Erythroblast (primary cell): ENCODE measurements at places on chromosomes 3 and 15.

GRCh38 chr3:144822671-144823070, 851.0 kb downstream of the DIPK2A start:
- DNase-seq, result no peak

DNA sequence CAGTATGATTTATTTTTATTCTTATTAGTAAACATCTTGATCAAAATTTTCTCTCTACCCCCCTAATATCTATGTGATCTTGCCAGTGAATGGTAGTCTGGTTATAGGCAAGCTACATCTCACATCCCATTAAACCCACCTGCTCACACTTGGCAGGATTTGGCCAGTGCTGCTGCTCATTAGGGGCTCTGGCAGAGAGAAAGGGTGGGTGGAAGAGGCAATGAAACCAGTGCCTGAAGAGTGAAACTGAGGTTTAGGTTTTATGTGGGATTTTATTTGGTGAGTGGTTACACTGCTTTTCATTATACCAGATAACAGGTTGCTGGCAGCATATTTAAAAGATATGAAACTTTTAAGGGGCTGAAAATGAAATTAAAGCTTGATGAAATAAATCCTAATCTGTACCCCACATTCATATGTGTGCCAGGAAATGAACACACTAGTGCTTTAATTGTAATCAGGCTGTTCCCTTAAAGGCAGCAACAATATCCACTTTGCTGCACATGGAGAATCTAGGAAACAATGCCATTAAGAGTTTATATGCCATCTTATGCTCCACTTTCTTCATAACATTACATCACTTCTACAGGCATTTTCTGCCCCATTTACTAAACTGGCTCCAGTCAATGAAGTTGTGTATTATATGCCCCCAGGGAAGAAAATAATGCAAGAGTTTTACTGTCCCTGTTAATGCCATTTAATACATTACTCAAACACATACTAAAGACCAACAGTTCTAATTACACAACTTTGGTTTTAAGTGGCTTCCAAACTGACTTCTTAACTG, 688.7 kb downstream of the MECOM start:
- no peak for DNase-seq

DNA sequence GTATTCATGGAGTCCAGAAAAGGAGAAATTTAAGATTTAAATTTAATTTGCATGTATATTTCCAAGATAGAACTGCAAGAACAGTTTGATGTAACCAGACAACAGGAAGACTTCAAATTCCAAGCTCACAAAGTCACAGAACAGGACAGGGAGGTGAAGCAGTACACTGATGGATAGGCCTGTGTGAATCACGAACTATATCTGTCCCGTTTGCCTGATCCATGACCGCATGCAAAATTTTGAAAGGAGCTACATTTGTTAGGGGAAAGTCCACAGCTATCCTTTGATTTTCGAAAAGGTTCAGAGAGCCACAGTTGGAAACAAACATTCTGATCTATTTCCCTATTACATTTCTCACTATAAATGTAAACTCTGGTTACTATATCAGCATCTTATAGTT, 79.5 kb upstream of the SLC12A8 start:
- no peak for DNase-seq

- no peak for DNase-seq
These were observed 23.4 kb downstream of the PLSCR4 start for GRCh38 chr3:146227486-146227885.

DNA sequence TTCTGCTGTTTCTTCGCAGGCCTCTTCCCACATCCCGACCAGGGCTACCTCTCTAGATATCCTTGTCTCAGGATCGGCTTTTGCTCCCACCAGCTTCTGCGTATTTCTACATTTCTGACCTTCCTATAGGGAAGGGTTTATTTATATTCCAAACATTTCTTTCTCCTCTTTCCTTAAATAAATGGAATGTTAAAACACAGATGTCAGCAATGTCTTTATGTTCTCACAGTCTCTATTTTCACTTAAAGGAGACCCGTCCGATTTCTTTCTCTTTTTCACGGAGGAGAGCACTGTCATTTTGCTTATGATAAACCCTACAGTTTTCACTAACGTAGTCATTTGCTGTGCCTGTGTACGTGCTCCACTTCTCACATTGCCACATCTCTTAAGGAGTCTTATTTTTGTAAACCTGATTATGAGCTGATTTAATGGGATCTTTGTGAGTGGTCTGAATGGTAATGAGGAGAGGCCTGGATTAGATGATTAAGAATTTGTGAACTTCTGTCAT, 630 bp downstream of the KIF15 start:
- DNase-seq, result peak; percentile 62

GRCh38 chr3:146739203-146739671, 134.1 kb upstream of the PLSCR5 start:
- no peak for DNase-seq

DNA sequence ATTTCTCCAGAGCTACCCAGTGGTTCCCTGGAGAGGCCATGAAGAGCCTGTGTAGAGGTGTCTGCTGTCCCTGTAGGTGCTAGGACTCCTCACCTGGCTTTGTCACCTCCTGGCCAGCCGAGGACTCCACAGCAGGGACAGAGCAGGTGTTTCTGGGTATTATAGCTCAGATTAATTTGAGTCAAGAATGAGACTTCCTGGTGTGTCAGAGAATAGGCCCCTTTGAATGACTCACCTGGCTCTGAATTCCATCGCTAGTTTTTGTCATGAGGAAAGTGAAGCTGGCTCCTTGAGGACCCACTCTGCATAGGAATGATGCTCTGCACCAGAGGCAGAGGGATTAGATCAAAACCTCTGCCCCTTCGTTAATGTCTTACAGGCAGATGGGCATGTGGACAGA, 167.5 kb upstream of the TOPAZ1 start:
- no peak for DNase-seq

DNA sequence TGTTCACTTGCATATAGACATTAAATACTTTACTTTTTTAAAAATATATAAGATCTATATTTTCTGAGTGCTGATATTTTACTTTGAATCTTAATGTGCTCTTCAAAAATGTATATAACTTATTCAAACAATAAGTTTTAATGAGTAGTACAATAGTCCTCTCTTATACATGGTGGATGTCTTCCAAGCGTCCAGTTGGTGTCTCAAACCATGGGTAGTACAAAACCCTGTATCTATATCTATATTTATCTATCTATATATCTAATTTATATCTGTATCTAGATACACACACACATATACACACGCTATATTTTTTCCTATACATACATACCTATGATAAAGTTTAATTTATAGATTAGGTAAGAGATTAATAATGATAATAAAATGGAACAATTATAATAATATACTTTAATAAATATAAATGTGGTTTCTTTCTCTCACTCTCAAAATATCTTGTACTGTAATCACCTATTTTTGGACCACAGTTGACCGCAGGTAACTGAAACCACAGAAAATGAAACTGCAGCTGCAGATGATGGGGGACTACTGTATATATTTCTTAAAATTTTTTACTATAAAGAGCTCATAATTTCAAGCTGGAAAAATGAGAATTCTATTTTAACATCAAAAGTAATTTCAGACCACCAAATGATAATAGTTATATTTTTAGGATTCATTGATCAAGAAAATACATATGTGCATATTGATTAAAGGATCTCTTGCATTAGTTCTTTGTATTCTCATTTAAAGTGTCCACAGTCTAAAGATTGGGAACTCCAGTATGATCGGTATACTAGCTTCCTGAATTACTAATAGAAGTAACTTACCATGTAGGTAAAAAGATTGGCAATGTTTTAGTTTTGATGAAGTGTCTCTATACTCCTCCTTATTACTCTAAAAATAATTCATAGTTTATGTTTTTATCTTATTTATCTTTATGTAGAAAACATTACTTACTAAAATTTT, 215.1 kb upstream of the MLF1 start:
- DNase-seq, result no peak

GRCh38 chr3:154428286-154429206, 1.4 kb downstream of the GPR149 start:
- DNase-seq, result no peak

DNA sequence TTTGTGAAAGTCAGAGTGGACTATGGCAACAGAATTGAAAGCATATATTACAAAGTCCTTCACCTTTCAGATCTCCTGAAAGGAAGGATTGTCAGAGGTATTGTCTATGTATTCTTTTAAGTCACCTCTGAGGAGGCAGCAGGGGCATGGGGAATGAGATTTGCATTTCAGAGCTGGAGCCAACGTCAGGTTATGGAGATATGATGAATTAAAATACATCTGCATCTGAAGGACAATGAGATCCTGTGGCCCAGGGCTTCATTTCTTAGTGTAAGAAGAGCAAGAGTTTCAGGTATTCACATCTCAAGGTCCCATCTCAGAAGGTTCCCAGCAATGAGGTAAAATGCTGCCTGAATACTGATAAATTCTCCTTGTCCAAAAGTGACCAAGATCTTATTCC, 695.8 kb downstream of the TUSC7 start:
- DNase-seq, result no peak

DNA sequence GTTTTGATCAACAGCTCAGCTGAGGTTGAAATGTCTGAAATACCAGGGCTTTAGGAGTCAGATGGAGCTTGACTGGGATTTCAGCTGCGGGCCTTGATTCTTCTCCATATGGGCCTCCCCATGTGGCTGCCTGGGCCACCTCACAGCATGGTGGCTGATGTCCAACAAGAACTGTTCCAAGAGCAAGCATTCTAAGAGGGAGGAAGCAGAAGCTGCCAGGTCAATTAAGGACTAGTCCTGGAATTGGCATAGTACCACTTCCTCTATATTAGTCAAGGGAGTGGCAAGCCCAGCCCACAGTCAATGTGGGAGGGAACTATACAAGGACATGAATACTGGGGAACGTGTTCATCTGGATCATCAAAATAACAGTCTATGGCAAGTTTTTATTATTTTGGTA, 181.7 kb upstream of the ANKRD28 start:
- no peak for DNase-seq

DNA sequence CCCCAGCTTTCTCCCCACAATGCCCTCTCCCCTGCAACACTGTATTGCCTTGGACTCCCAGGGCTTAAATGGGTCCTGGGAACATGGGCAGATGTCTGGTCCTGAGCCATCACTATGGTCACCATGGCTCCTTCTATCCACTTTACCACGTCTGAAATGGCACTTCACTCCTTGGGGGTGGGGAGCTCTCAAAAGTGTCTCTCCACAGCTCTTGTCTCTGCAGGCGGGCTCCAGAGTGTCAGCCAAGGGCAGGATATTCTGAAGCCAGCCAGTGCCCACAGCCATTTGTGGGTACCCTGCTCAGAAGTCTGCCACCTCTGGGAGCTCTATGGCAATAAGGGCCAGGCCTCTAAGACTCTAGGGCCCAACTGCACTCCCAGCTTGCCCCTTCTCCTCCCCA, 163.9 kb downstream of the PPM1L start:
- no peak for DNase-seq

DNA sequence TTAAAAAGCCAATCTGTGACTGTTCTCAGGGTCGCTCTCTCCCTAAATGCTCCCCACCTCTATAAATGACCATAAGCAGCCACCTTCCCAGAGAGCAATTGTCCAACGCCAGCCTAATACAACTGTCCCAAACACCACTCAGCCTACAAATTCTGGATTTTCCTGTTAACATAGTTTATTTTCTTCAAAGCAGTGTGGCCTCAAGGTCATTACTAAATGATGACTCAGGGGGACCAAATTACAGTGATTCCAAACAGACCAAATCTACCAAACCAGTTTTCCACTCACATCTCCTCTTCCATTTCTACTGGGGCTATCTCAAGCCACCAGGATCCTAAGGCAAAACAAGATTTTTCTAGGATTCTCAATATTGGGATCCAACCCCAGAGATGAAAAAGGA, 22.5 kb downstream of the HEXA start:
- DNase-seq, result no peak

DNA sequence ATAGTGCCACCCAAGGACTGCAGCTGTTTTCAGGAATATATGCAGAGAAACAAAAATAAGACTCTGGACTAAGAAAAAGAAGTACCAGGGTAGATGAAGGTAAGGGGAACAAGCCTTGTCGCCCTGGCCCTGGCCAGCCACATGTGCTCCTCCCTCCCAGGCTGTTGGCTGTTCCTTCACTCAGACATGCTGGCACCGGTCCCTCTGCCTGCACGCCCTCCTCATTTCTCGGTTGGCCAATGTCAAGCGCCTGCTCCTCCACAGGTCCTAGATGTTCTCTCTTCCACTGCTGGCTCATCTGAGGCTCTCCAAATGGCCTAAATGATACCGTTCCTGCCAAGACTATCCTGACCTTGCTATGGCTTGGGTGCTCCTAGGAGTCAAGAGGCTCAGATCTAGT, 288.4 kb upstream of the LYSMD4 start:
- no peak for DNase-seq

- no peak for DNase-seq
These were observed 44.7 kb upstream of the SELENOK start for GRCh38 chr3:53936347-53936746.

DNA sequence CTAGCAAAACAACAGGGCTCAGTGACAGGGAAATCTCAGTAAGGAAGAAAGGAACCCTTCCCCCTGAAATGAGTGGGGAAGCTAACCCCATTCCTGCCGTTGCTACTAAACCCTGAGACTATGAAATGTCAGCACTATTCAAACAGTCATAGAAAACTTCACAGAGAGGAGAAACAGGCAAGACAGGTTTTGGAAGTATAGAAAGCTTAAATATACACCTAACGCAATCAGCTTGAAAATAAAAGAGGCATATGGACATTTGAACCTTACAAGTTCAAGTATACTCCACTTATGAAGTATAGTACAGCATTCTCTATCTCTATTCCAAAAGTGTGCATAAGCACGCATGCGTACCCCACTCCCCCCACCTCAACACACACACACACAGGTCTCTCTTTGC, 17.6 kb upstream of the FRMD4B start:
- DNase-seq, result no peak

DNA sequence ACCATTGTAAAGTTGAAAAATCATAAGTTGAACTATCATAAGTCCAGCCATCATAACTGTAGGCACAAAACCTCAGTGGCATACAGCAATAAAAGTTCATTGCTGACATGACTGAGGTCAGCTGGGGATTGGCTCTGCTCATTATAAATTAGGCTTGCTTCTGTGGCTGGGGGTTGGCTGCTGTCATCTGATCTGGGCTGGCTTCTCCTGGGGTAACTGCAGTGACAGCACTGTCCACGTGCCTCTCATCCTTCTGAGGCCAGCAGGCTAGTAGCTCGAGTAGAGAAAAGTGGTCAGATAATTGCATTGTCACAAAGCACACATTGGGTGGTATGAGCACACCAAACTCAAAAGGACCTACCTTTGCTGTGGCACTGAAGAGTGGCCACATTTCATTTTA, 31.3 kb downstream of the CMTM7 start:
- DNase-seq, result no peak

- DNase-seq, result no peak
These were observed 14.1 kb upstream of the CCR4 start for GRCh38 chr3:32937331-32937730.
